ENCODE measurements at places on chromosomes 1 and 21.

DNA sequence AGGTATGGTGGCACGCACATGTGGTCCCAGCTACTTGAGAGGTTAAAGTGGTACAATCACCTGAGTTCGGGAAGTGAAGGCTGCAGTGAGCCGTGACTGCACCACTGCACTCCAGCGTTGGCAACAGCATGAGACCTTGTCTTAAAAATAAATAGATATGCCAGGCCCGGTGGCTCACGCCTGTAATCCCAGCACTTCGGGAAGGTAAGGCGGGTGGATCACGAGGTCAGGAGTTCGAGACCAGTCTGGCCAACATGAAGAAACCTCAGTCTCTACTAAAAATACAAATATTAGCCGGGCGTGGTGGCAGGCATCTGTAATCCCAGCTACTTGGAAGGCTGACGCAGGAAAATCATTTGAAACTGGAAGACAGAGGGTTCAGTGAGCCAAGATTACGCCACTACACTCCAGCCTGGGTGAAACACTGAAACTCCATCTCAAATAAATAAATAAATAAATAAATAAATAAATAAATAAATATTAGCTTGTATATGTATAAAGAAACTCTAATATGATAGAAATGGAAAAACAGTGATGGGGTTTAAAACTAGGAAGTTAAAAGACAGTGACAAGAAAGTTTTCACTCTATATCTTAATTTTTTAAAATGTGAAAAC, 18.8 kb downstream of the GATAD2B start:
- DNase-seq, result no peak

DNA sequence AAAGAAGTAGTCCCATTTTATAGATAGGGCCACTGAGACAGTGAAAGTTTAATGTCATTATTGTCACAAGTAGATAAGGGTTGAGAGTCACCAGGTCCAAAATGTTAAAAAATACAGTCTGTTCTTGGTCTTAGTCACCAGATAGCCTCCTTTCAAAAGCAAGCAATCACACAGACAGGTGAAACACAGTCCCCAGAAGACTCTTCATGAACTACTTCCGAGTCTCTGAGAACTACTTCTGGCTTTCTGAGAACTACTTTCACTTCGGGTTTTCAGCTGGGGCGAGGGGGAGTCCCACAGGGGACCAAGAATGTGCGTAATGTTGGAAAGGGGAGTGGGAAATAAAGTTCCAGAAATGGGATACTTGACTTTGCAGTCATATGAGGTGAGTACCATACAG, 143.2 kb downstream of the HHIPL2 start:
- DNase-seq, result no peak

GRCh38 chr1:162666006-162666645, 33.9 kb downstream of the DDR2 start:
- DNase-seq, result no peak

- DNase-seq, result no peak
Observed at GRCh38 chr1:88210103-88210787, 473.8 kb upstream of the PKN2 start.

DNA sequence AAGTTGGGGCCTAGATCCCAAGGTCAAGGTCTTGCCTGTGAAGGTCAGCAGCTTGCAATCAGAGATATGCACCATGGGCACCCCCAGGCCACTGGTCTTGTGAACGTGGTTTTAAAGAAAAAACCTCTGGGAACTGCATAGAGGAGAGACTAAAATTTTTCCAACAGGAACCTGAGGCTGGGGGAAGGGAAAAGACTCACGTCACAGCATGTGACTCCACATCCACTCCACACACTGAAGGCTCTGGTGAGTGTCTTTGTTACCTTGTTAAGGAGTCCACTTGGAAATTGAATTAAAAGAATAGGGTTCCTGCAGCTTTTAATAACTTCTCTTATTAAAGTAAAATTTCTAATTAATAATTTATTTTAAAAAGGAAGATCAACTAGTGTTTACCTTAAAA, 224.9 kb downstream of the DAB1 start:
- no peak for DNase-seq

DNA sequence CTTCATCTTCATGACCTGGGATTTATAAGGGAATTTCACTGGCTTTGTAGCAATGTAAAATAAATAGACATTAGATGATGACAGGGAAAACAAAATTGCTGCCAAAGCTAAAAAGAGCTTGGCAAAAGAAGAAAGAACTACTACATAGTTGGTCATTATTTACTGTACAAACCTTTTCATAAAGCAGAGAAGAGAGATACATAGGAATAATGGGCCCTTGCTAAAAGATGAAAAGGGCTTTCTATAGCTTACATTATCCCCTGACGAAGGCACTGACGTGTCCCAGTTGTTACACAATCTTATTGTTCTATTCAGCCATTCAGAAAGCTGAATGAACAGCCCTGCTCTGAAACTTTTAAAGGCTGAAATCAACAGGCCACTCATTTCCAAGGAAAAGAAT, 57.1 kb downstream of the ZC3H11B start:
- no peak for DNase-seq

- DNase-seq, result no peak
Observed at GRCh38 chr1:18817795-18818435, 41.5 kb downstream of the TAS1R2 start.

DNA sequence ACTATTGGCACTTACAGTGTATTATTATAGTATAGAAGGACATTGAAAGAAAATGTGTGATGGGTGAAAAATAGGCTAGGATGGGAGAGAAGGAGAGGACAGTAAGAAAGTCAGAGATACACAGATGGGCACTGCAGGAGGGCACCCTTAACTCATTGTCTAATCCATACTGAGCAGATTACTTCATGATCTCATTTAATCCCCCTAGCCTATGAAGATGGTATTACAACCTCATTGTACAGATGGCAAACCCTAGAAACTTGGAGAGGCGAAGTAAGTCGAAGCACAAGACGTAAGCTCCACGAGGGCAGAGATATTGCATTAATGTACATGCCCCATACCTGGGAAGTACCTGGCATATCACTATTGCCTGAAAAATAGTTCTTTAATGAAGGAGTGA, 346.9 kb upstream of the DAB1 start:
- no peak for DNase-seq

DNA sequence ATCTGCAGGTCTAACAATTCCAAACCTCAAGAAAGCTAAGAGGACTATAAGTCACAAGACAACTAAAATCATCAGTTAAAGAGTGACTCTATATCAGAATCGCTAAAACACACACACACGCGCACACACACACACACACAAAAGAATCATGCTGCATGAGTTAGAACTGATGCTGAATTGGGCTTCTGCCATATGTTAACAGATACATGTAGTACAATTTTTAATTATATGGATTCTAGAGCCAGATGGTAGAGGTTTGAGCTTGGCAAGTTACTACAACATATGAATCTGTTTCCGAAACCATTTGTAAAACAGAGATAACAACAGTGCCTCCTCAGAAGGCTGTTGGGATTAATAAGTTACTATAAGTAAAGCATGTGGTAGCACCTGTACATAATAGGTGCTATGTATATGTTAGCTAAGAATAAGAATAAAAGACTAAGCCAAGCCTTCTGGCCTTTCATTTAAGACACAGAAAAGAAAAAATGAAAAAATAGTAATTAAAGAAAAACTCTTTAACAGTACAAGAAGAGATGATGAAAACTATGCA, 17.9 kb downstream of the EPRS1 start:
- no peak for DNase-seq

- DNase-seq, result no peak
Observed at GRCh38 chr1:45381243-45381642, 41.0 kb upstream of the MUTYH start.

DNA sequence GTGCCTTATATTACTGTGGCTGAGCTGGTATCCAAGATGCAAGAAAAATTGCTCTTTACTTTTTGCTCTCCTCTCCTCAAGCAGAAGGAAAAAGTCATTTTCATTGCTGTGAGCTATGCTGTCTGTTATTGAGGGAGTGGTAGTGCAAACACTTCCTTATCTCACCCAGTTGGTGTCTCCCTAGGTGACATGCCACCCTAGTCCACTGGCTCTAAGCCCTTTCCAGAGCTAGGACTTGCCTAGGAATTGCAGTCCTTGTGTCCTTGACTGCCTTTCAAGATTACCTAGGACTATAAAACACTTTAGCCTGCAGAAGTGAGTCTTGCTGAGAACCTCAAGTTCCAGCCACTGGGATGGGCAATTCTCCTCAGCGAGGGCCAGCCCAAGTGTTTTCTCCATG, 458.3 kb downstream of the MRPL39 start:
- DNase-seq, result no peak

DNA sequence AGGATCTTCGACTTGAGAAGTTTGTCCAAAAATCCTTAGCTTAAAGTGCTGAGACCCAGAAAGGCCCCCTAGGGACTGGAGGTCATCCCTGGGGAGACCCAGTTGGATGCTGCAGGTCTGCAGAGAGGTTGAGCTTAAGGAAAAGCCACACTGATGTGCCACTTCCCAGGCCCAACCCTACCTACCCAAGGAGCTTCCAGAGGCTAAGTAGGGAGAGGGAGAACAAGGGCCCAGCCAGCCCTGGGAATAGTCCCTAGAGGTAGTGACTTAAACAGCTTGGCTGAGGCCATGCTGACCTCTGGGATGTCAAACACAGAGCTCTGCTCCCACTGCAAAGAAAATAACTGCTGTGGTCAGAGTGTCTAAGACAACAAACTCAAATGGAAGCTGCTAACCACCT, 693.7 kb downstream of the MATN1 start:
- no peak for DNase-seq

GRCh38 chr1:98674075-98674781, 12.7 kb downstream of the SNX7 start:
- DNase-seq, result no peak

DNA sequence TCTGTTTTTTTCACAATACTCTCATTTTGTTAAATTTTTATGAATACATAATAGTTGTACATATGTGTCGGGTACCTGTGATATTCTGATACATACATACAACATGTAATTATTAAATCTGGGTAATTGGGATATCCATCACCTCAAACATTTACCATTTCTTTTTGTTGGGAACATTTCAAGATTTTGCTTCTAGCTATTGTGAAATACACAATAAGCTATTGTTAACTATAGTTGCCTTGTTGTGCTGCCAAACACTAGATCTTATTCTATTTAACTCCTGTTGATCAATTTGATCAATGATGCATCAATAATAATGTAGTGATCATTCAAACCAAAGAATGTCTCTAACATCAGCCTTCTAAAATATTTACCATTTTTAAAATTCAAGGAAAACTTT, 234.6 kb upstream of the NR5A2 start:
- no peak for DNase-seq
